ENCODE measurements at places on chromosomes 1 and 21.

GRCh38 chr1:170267317-170267716 is 121.6 kb downstream of the NTMT2 start:
- DNase-seq = no peak

GRCh38 chr1:100395913-100396312 is 43.6 kb downstream of the CDC14A start:
- no peak for DNase-seq

DNA sequence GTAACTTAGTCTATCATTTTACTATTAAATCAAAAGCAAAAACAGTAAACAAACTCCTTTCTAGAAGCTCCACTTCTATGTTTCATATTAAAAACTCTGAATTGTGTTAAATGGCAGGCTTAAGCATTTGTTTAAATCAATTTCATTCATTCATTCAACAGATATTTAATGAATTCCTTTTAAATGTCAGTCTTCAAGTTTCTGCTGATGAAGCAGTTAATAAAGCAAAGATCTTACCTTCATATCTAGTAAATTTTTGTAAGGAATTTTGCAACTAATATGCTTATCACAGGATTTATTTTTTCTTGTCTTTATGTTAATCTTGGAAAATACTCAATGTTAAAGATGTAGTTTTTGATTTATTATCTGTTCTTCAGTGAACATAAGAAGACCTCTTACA is 54.1 kb upstream of the RGS18 start:
- no peak for DNase-seq

- no peak for DNase-seq
These were observed 44.2 kb upstream of the RGS2 start for GRCh38 chr1:192764675-192765074.

DNA sequence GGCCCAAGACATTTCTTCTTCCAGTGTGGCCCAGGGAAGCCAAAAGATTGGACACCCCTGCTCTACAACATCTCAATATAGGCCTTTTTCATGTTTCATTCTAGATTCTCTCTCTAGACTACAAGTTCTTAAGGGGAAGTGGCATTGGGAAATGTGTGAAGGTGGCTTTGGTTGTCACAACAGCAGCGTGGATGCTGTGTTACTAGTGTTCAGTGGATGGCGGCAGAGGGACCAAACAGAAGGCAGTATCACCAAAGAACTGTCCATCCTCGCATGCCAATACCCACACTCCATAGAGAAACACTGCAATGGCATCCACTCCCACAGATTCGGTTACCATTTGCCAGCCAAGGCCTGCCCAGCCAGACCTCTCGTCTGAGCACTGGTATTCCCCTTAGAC is 24.3 kb upstream of the IFNAR2 start:
- DNase-seq = no peak

DNA sequence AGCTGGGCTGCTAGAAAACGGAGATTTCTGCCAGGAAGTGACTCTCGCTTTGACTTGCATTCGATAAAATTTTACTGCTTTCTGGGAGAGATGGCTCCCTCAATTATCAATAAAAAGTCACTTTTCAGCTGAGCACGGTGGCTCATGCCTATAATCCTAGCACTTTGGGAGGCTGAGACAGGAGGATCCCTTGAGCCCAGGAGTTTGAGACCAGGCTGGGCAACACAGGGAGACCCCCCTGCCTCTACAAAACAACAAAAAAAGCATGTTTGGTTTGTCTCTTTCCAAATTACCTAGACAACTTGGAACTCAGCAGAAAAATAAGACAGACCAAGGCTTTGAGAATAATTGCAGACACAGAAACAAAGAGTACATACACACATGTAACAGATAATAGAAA is 12.9 kb upstream of the ENSA start:
- DNase-seq = no peak

DNA sequence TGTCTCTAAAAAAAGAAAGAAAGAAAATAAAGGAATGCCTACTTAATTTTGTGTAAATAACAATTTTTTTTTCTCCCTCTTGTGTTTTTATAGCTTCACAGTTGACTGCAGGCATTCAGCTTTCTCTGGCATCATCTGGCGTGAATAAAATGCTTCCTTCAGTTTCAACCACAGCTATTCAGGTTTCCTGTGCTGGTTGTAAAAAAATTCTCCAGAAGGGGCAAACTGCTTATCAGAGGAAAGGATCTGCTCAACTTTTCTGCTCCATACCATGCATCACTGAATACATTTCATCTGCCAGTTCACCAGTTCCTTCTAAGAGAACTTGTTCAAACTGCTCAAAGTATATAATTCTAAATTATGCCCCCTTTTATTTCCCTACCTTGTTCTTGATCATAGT is 18.0 kb downstream of the ZMYM1 start:
- no peak for DNase-seq

GRCh38 chr1:110254604-110255391 is 44.7 kb downstream of the KCNC4 start:
- DNase-seq = no peak

DNA sequence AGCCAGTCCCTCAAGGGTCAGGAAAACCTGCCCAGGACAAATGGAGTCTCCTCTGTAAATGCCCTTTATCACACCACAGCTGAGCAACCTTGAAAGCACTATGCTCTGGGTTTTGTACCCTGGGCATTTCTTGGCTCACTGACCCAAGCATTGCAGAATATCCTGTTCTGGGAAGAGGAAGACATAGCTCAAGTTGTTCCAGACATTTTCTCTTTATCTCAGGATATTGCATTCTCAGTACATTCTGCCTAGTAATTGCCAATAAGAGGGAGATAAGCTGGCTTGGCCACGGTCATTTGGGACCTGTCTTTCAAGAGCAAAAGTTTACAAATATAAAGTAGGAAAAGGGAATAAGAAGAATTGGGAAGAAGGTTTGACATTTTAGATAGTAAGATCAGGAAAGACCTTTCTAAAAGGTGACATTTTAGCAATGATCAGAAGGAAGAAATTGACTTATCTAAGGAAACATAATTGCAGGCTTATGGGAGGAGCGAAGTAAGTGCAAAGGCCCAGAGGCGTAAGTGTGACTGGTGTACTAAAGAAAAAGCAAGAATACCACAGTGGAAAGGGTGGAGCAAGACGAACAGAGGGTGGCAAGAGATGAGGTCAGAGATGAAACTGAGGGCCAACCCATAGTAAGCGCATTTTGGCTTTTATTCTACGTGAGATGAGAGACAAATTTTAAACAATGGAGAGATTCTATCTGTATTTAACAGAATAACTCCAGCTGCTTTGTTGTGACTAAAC is 394.0 kb upstream of the CXADR start:
- no peak for DNase-seq

DNA sequence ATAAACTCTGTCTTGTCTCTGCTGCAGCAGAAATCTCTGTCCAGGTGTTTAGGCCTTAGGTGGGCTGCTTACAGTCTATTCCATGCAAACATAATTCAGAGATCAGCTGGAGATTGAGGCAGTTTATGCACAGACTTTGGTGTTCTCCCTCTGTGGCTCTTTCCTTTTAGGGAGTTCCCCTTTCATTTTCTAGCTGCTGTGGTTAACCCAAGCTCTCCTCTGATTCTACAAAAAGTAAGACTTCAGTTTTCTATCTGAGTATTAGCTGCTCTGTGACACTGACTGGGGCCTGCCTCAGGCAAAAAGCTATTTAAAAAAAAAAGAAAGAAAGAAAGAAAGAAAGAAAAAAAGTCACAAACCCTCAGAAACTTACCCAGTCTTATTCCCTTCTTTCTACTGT is 211.1 kb downstream of the CAMTA1 start:
- peak; percentile 9 for DNase-seq

DNA sequence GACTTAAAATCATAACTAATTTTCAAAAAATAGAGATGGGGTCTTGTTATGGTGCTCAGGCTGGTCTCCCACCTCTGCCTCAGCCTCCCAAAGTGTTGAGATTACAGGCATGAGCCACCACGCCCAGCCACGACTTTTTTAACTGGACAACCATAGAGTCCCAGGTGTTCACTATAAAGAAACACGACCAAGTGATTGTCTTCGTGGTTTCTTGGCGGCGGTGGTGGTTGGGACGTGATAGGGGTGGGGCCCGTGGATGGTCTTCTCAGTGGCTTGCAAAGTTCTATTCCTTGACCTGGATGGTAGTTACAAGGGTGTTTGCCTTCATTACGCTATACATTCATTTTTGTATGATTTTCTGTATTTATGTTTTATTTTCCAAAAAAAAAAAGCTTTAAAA is 34.6 kb upstream of the COX20 start:
- no peak for DNase-seq

DNA sequence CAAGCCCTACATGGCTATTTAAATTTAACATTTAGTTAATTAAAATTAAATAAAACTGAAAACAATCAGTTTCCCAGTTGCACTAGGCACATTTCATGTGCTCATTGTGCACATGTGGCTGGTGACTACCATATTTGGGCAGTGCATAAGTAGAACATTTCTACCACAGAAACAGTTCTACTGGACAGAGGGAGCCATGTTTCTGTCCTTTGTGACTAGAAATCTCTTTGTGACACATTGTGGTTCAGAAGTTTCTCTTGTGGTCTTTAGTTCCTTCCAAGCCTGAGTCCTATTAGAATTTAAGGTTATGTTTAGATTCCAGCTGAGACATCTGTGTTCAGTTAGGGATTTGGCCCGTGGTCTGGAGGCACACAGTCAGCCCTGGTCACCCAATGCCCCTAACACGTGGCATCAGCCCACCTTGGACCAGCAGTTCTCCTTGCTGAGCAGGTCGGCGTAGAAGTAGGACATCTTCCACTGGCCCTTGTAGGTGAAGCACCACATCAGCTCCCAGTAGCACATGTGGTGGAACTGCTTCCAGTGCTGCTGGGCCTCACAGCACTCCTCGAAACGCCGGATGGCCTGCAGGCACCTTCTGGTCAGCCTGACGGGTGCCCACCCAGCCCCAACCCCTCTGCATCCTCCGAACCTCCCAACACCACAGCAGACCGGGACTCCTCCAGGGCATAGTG is 29.1 kb downstream of the TTC39A start:
- no peak for DNase-seq

DNA sequence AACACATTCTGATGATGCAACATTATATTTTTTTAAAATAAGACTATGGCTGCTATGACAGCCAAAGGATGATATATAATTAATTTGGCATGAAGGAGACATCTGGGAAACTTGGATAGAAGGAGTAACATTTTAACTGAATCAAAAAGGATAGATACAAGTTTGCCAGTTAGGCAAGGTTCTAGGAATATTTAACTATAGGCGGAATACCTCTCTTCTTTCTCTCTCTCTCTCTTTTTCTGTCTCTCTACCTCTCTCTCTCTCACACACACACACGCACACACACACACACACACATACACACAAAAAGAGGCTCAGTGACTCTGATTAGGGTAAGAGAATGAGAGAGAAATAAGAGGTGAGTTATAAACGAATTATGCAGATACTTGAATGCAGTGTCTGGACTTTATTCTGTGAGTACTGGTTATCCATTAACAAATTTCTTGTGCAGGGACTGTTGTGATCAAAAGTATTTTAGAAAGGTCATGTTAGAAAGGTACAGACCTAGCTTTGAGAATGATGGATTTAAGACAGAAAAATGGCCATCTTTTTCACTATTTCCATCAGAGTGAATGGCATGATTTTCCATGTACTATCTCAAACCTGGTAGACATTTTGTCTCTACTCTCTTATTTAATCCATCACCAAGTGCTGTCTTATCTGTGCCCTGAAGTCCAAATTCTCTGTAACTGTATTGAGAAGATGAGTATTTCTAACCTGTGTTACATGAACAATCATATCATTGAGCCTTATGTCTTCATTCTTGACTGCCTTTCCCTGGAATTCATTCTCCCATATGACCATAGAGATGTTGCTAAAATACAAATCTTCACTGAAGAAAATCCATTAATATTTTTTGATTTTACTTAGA is 1106.9 kb upstream of the ADGRL4 start:
- DNase-seq = no peak

DNA sequence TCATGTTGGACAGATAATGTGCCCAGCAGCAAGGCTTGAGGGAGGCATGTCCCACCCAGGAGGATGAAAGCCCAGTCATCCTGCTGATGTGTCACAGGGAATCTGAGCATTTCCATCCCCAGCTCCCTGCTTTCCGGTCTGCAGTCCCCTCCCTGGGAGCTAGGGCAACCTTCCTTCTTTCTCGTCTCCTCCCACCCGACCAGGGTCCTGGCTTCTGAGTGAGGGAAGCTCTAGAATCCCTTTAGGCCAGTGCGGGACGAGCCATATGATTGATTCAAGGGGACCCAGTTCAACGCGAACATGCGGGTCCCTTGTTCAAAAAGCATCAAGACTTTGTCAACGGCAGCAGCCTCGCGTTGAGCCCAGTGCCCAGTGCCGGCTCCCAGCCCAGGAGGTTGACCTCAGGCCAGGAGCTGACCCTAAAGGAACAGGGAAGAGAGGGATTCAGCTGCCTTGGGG is 96.7 kb upstream of the TMPRSS2 start:
- DNase-seq = no peak

GRCh38 chr21:28608646-28609045 is 384.0 kb downstream of the LTN1 start:
- DNase-seq = no peak

GRCh38 chr1:213669964-213670691 is 317.6 kb upstream of the PROX1 start:
- no peak for DNase-seq

DNA sequence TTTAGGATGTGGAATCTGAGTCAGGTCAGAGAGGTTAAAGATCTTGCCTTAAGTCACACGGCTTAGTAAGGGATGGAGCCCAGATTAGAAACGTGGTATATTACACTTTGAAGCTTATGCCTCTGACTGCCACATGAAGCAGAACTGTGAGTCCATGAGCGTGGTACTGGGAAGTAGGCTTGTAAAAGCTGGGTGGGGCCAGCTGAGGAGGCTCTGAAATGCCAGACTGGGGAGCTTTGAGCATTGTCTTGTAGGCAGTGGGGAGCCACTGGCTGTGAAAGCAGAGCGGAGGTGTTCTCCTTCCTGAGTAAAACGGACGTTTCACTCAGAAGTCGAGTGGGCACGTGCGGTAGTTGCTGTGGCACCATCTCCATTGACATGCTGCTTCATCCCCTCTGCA is 72.6 kb upstream of the USP24 start:
- DNase-seq = no peak

DNA sequence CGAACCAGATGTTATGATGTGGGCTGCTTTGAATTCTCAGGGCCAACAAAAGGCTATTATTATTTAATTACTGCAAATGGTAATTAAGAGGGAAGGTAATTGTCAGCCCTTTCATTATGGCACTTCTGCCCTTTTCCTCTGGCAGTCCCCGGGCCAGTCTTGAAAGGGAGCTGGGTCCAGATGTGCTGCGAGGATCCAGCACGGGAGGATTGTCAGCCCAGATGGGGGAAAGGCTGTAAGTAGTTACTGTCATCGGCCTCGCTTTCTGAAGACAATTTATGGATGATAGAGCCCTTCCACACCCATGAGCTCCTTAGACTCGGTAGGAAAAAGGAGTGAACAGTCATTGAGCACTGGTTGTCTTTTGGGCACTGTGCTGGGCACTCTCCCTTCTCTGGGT is 8.7 kb upstream of the ZNF362 start:
- DNase-seq = no peak

DNA sequence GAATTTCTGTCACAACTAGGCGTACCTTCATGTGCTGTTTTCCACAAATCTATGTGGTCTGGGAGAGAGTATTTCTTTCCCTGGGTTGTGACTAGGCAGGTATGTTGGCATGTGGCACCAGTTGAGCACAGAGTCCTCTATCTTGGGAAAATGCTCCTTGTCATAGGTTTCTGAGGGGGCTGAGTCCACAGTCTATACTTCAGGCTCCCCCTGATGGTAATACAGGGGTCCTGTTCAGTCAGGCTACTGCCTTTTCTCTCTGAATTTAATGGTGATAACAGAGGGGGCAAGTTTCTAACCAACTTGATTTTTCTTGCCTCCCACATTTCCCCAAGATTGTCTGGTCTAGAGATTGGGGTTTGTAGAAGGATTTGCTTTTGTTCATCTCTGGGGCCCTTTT is 35.8 kb downstream of the VANGL1 start:
- no peak for DNase-seq
